ENCODE measurements at places on chromosomes 5 and 9.

DNA sequence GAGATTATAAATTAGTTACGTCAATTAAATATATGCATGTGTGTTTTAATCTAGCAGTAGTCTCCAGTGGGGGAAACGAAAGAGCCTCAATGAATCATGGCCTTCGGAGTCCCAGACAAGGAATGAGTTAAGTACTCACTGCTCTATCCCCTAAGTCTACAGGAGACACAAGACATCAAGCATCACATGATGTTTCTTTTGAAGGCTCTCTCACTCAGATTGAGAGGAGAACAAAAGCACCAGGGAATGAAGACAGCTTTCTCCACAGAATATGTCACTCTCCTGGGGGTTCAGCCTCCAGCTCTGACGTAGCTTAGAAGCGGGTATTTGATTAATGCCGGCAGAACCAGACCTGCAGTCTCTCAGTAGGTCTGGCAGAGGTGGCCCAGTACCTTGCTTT is 381.4 kb downstream of the ACTL7B start:
- no peak for DNase-seq

- no peak for DNase-seq
These were observed 91.8 kb upstream of the TNC start for GRCh38 chr9:115209601-115210306.

GRCh38 chr9:124818431-124819281 is 34.6 kb upstream of the WDR38 start:
- no peak for DNase-seq

DNA sequence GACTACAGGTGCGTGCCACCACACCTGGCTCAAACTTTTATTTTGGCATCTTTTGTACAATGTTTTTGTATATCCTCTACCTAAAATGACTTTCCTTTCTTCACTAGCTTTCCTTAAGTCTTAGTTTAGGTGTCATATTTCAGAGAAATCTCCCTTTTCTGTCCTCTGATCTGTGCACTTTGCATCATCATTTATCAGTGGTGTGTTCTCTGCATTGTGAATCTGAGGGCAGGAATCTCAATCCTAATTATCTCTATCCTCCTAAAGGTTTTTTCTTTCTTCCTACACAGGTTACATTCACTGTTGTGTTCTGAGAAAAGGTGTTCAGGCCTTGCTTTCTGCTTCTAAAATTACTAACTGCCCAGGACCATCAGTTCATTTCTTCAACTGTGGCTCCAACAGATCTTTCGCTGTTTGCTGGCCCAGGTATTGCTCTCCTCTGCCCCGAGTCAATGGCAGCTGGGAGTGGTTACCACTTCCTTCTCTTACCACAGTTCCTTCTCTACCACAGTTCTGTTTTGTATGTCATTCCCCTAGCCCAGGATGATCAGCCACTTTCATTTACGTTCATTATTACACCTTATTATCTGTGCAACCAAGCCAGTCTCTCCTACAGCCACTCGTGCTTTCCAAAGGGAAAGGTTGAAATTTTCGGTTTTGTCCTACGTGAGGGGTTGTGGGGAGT is 14.0 kb downstream of the TGFBR1 start:
- peak; percentile 46 for DNase-seq

DNA sequence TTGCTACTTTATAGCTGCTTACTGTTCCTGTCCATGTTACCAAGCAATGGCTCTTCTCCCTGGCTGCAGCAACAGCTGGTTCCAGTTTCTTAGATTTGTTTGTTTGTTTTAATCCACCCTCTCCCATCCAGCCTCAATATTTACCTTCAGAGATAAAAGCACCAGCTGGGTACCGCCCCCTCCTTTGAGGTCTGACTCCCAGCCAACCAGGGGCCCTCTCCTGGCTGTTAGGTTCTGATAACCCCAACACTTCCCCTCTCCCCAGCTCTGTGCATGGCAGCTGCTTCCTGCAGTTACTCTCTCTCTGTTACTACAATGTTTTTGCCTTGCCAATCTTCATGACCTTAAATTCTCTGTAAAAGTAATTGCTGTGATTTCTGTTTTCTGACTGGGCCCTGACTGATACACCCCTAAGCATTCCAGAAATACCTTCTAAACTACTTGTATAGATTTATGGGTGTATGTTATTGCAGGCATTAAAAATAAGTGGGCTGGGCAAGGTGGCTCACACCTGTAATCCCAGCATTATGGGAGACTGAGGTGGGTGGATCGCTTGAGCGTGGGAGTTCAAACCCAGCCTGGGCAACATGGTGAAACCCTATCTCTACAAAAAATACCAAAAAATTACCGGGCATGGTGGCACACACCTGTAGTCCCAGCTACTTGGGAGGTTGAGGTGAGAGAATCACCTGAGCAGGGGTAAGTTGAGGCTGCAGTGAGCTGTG is 2.6 kb upstream of the GCNT1 start:
- peak; percentile 30 for DNase-seq

- no peak for DNase-seq
These were observed at the start of gene MAMDC4 for GRCh38 chr9:136851941-136852663. TSS of gene MAMDC4 (plus strand) at chr9:136852346. CDS start at chr9:136852417, 71 bp downstream.

DNA sequence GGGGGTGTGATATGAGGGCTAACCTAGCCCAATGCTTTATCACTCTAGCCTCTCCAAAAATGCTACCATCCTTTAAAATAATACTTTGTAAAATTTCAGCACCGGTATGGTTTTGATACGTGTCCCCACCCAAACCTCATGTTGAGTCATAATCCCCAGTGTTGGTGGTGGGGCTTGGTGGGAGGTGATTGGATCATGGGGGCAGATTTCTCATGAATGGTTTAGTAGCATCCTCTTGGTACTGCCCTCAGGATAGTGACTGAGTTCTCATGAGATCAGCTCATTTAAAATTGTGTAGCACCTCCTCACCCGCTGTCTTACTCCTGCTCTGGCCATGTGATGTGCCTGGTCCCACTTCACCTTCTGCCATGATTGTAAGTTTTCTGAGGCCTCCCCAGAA is 35.0 kb upstream of the ANKH start:
- DNase-seq = no peak

GRCh38 chr5:169656125-169656901 is 19.2 kb downstream of the DOCK2 start:
- DNase-seq = no peak

DNA sequence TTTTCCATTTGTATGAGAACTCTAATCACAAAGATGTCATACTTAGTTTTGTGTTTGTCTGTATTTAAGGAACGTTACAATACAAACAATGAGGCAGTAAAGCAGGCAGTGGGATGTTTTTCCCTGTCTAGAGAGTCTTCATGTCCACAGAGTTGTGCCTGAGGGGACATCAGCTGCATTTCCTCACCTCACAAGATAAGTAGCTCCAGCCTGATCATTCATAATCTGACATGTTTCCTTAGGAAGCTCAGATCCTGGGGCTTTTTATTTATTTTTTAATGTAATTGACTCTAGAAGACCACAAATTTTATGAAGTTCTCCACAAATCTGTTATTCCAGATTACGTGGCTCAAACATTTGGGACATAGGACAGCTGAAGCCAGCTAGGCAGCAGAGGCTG is 78.5 kb downstream of the SPTLC1 start:
- DNase-seq = no peak

- DNase-seq = no peak
These were observed 296.3 kb upstream of the SMARCA2 start for GRCh38 chr9:1718836-1719235.

- DNase-seq = no peak
These were observed 52.8 kb downstream of the TTC1 start for GRCh38 chr5:160061770-160062169.

DNA sequence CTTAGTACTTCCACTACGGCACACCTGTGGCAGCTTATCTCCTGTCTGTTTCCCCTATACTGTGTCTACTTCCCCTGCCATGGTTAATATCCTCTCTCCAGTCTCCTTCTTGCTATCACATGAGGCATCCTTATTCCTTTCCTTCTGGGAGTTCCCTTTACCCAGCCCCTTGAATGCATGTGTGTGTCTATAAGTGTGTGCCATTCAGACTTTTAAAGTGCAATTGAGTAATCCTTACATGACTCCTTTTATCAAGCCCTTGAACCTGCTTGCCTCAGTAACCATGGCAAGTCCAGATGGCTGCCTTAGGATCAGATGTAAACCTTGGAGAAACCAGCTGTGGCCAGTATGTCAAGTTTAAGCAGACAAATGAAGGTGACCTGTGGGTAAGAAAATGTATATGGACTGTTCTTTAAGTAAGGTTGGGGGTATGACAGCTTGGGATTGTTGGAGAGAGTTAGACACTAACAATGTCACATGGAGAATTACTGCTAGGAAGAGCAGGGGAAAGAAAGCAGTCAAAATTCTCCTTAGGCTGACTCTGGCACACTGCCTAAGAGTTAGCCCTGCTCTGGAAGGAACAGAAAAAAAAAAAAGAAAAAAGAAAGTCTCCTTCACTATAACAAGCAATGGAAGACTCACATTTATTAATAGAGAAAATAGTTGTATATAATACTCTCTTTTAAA is 142.1 kb downstream of the HINT1 start:
- DNase-seq = no peak

DNA sequence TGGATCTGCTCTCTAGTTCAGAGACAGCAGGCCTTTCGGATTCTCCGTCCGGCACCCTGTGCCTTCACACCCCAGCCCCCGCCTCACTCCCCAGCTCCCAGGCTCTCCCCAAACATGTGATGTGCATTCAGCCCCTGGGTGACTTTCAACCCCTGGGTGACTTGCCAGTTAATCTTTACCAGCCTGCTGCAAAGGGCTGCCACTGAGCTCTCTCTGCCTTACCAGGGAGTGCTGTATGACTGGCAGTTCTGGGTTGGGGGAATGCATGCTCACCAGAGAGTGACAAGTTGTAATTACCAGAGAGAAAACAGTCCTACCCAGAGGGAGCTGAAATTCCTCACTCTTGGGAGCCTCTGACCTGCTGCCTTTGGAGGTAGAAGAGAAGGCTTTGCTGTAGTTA is 4.9 kb upstream of the ADRA1B start:
- no peak for DNase-seq

DNA sequence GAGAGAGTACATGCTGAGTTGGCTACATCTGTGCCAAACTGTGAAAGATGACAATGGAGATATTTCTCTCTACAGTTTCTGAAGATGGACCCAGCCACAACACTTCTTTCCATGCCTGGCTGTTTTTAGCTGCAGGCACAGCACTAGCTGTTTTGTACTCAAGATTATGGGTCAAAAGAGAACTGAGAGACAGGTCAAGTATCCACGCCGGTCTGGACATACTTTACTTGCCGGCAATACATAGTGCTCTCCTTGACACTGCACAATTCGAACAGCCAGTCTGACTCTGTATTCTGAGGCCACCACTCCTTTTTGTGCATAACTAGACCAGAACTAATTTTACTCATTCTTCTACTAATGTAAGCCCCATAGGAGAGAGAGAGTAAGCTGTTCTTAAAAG is 2.6 kb downstream of the PRLR start:
- DNase-seq = no peak

DNA sequence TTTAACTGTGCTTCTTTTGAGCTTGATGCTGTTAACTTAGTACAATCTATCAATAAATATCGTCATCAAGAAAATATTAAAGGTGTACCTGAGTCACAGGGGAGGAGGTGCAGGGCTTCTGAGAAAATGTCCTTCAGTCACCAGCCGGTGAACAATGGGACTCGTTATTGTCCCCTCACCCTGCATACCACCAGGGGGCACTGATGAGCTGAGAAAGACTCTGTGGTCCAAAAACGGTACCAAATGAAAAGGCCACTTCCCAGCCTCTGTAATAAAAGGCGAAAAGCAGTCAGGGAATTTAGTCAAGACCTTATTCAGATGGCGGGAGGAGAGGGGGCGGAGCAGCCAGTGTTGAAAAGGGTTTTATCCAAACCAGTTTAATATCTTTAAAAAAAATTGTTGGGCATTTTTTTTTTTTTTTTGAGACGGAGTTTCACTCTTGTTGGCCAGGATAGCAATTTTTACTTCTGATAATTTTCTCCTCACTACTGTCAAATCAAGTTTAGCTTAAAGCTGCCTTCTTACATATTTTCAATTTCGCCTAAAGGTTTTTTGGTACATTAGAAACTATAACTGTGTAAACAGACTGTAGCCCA is 271.9 kb upstream of the ADAMTS16 start:
- DNase-seq = no peak

DNA sequence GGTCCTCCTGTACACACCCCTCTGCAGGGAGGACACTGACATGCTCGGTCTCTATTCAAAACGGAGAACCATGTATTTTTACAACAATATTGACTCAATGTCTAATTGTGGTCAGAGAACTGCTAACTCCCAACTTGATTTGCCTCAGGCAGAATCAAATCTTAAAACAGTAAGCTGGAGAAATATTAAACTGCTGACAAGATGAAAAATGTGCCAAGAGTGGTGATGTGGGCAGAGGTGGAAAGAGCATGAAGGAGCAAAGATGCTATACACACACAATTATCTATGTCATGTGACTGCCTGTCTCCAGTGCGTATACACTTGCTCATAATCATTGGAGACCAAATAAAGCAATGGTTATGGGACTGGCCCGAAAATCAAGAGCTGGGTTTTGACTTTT is 556.1 kb upstream of the ZNF608 start:
- DNase-seq = no peak

- no peak for DNase-seq
These were observed 2.0 kb downstream of the PRLR start for GRCh38 chr5:35228310-35228709.

DNA sequence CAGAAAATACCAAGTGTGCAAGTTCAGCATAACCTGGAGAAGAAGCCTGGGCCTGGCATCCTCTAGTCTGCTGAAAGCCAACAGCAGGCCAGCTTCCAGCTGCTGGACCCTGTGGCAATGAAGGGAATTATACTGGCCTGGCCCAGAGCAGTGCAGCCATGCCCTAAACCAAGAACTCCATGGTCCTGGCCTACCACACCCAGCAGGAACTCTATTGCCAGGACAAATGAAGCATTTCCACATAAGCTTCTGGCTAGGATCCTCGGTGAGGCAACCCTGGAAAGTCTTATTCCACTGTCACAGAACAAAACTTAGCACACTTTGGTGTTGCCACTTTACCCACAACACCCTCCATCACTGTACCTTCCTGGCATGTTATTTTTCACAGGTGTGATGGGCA is 35.5 kb downstream of the CDK5RAP2 start:
- DNase-seq = no peak

- no peak for DNase-seq
These were observed 25.9 kb downstream of the GALNT12 start for GRCh38 chr9:98833090-98833956.

DNA sequence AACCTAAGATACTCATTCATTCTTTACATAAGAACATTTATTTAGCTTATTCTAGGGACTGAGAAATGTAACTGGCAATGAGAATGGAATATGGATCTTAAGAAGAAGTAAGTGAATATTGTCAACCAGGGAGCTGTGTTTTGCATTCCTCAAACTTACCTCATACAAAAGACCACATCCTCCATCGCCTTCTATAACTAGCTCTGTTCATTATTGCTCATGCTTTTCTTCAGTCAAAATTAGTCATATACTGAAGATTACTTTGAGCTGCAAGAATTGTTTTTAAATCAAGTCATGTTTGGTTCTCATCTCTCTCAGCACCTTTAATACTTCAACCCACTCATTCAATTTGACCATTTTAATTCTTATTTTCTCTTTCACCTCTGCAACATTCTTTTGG is 140.3 kb upstream of the RASA1 start:
- DNase-seq = no peak
